ENCODE measurements at places on chromosomes 2 and 18. TPM values are rescaled to one million over a fixed set of nuclear protein-coding genes. Genes with fewer than 3 reads are reported as not detected.

Gene RFTN2
- polyA plus RNA-seq, result 0.24 TPM

Gene OTX1
- 0.61 TPM for polyA plus RNA-seq

Gene WDFY1
- polyA plus RNA-seq, result 5.0 TPM

Gene KIAA2012
- not detected for polyA plus RNA-seq

Gene ABCB11
- 0.04 TPM for polyA plus RNA-seq

Gene CD8A
- polyA plus RNA-seq, result 4.2 TPM

Gene PELI1
- polyA plus RNA-seq, result 31.7 TPM

Gene PLCD4
- polyA plus RNA-seq, result 5.4 TPM

Gene ADNP2
- polyA plus RNA-seq, result 6.2 TPM

Gene MYO7B
- polyA plus RNA-seq, result 0.20 TPM

Gene RAX
- 0.14 TPM for polyA plus RNA-seq

Gene COLEC12
- 0.75 TPM for polyA plus RNA-seq

Gene HRH4
- not detected for polyA plus RNA-seq

Gene UGT1A3
- 0.07 TPM for polyA plus RNA-seq

Gene UGT1A4
- 2.5 TPM for polyA plus RNA-seq

Gene ANKRD62
- 0.45 TPM for polyA plus RNA-seq

Gene FBLN7
- 0.33 TPM for polyA plus RNA-seq

Gene FAM124B
- polyA plus RNA-seq, result 0.33 TPM

Gene TRIM54
- 0.05 TPM for polyA plus RNA-seq

Gene TCF23
- polyA plus RNA-seq, result 0.02 TPM

Gene REEP1
- 2.9 TPM for polyA plus RNA-seq

Gene POTEC
- not detected for polyA plus RNA-seq

Gene MEP1B
- not detected for polyA plus RNA-seq

Gene GALR1
- polyA plus RNA-seq, result under 0.01 TPM
